NCI-H146 (cell line): ENCODE measurements at places on chromosomes 12 and 14.

- no peak for DNase-seq
These were observed 394.6 kb downstream of the AEBP2 start for GRCh38 chr12:19833775-19834501.

GRCh38 chr12:112341046-112341825, 41.0 kb downstream of the HECTD4 start:
- DNase-seq, result peak; percentile 47

DNA sequence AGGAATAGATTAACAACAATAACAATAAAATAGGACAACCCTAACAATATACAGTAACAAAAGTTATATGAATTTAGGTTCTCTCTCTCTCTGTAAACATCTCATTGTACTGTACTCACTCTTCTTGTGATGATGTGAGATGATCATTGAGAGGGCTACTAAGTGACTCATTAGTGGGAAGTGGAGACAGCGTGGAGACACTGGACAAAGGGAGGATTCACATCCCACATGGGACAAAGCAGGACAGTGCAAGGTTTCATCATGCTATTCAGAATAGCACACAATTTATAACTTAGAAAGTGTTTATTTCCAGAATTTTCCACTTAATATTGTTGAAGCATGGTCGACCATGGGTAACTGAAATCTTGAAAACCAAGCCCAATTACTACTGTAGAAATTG, 26.0 kb upstream of the SPATA7 start:
- no peak for DNase-seq

- DNase-seq, result no peak
These were observed 96.6 kb downstream of the WNK1 start for GRCh38 chr12:848882-849527.

GRCh38 chr14:100199240-100199860, 39.6 kb upstream of the YY1 start:
- DNase-seq, result no peak

GRCh38 chr12:61220337-61220736, 1039.9 kb upstream of the USP15 start:
- no peak for DNase-seq

DNA sequence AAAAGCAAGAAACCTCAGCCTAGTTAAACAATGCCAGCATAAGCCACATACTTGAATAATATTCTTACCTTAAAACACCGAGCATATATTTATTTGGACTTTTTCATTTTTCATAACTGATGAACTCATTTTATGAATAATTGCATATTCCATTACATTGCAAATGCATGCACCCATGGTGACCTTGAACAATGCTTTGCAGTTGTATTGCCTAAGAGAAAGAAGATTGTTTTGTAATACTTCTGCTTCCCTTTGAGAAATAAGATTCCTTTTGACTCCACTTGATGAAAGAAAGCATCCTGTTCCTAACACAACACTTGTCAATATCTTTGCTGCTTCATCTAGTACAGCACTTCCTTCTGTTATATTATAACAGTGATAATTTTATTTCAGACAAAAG, 1182.2 kb downstream of the FLRT2 start:
- no peak for DNase-seq

GRCh38 chr14:23306412-23307145, at the start of gene BCL2L2:
Gene BCL2L2 (plus strand): TSS chr14:23306833. CDS start chr14:23307768, 935 bp downstream.
- DNase-seq, result peak; percentile 93

DNA sequence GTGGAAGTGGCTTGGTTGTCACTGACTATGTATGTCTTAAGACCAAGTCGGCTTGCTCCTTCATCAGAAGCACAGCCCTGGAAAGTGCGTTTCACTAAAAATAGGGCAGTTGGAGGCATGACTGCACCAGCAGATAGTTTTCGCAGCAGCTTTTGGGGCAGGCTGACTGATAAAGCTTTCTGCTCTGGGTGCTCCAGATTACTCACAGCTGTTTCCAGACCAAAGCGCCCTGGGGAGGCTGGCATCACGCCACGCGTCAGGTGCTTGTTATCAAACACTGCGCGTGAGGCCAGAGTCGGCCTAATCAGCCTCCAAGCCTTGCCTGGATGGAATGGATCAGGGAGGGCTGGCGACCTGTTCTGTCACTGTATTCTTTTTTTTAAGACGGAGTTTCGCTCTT, 13.3 kb upstream of the LRRC10 start:
- DNase-seq, result peak; percentile 88

DNA sequence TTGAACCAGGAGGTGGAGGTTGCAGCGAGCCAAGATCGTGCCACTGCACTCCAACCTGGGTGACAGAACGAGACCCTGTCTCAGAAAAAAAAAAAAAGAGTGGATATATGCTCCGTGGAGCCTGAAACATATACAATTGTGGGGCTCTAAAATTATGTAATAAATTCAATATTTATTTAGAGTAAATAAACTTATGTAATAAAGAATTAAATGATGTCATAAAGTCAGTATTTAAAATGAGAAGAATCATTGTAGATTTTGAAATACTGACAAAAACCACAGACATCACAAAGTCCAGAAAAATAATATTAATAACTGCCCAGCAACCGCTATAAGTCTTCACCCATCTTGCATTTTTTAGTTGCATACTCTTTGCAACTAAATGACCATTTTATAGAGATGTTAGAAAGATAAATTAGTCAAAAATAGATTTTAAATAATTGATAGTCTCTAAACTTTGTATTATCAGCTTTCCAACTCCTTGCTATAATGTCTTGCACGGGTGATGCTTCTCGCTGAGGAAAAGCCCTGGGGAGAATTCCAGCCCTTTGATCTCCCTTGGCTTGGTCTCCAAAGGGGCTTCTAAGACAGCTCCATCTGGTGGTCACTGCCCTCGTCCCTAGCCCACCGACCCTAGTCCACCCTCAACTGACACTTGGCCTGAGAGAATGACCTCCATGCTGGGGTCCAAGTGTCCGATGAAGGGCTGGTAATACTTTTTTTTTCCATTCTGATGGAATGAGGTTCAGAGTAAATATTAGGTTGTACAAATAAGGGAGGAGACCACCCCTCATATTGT, 7.9 kb upstream of the TMBIM6 start:
- no peak for DNase-seq

DNA sequence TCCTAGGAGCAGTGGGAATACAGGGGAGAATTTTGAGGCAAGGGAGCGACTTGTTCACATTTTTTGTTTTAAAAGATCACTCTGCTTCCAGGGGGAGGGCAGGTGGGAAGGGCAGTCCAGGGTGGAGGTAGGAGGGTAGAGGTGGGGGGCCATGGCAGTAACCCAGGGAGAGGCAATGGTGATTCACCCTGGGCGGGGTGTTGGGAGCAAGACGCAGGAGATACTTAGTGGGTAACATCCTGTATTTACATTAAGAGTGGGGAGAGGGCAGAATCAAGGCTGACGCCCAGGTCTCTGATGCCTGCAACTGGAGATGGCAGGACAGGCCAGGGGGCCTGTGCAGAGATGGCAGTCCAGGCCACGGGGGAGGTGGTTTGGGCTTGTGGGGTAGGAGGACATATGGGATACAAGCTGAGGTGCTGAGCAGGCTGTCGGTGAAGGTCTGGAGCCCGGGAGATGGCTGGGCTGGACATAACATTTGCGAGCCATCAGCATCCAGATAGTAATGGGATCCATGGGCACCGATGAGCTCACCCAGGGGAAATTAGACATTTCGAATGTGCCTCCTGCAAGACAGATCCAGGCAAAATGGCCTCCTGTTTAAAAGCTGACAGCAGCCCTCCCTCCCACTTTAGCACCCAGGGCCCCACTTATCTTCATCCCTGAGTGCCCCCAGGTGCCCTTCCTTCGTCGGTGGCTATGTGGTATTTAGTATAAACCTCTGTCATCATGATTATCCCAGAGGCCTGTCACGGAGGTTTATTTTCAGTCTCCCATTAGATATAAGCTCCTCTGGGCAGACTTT, 9.3 kb downstream of the EML1 start:
- DNase-seq, result no peak

DNA sequence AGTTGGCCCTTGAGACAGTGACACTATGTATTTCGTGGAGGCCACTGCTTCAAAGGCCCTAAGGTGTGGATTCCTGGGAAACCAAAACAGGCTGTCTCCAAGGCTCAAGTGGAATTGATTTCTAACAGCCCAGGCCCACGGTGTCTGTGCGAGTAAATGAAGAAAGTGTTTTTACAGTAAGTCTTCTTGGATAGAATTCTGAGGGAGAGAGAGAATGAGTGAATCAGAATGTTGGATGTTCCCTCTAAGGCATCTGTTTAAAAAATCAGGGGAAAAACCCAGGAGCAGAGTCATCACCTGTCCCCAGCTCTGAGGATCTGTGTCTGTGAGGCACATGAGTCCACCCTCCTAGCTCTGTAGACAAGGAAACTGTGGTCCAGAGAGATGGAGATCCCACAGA, 22.3 kb upstream of the BDKRB1 start:
- DNase-seq, result no peak

DNA sequence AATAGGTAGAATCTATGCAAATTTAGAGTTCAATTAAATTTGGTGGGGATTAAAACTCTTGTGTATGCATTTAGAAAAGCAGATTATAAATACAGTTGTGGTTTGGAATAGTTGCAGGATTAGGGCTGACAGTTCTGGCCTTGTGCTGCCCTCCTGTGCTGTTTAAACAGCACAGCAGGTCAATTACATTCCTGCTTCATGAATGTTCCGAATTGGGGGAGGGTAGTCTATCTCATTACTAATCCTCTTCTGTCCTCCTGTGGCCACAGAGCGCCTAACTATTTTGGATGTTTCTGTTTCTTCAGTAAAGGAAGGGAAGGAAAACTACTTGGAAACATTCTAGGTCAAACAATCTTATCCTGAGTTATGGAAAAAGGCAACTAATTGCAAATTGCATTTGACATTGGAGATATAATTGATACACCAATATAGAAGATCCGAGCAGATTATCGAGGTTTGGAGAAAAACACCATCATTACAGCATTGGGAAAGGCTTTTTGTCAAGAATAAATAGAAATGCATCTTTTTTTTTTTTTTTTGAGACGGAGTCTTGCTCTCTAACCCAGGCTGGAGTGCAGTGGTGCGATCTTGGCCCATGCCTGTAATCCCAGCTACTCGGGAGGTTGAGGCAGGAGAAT, 8.7 kb upstream of the GPR19 start:
- DNase-seq, result peak; percentile 92

- no peak for DNase-seq
These were observed 237.6 kb downstream of the BCAT1 start for GRCh38 chr12:24711056-24712008.

- peak; percentile 78 for DNase-seq
These were observed 636 bp downstream of the DUSP6 start for GRCh38 chr12:89351489-89352241.

GRCh38 chr12:52579468-52580465, 6.1 kb upstream of the KRT74 start:
- DNase-seq, result no peak

- no peak for DNase-seq
These were observed 63.8 kb downstream of the RIN3 start for GRCh38 chr14:92577321-92577742.

- no peak for DNase-seq
These were observed 24.7 kb downstream of the CLMN start for GRCh38 chr14:95294834-95295599.

GRCh38 chr14:92907316-92907911, 15.5 kb upstream of the CHGA start:
- DNase-seq, result no peak

- no peak for DNase-seq
These were observed 117.2 kb upstream of the CCND2 start for GRCh38 chr12:4156317-4156716.

- DNase-seq, result peak; percentile 71
These were observed at the start of gene PLEKHH1 for GRCh38 chr14:67532998-67533753. Gene PLEKHH1 (plus strand): TSS chr14:67533290. CDS start chr14:67541868, 8,578 bp downstream.

- DNase-seq, result no peak
These were observed 334.3 kb upstream of the SYT1 start for GRCh38 chr12:78530100-78530765.

GRCh38 chr14:62736048-62737043, 308.9 kb downstream of the KCNH5 start:
- no peak for DNase-seq

DNA sequence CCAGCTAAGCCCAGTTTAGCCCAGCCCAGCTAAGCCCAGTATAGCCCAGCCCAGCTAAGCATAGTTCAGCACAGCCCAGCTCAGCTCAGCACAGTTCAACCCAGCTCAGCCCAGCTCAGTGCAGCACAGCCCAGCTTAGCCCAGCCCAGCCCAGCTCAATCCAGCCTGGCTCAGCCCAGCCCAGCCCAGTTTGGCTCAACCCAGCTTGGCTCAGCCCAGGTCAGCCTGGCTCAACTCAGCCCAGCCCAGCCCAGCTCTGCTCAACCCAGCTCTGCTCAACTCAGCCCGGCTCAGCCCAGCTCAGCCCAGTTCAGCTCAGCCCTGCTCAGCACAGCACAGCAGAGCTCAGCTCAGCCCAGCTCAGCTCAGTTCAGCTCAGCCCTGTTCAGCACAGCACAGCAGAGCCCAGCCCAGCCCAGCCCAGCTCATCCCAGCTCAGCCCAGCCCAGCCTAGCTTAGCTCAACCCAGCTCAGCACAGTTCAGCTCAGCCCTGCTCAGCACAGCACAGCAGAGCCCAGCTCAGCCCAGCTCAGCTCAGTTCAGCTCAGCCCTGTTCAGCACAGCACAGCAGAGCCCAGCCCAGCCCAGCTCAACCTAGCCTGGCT, 330.9 kb downstream of the TMEM121 start:
- DNase-seq, result no peak

DNA sequence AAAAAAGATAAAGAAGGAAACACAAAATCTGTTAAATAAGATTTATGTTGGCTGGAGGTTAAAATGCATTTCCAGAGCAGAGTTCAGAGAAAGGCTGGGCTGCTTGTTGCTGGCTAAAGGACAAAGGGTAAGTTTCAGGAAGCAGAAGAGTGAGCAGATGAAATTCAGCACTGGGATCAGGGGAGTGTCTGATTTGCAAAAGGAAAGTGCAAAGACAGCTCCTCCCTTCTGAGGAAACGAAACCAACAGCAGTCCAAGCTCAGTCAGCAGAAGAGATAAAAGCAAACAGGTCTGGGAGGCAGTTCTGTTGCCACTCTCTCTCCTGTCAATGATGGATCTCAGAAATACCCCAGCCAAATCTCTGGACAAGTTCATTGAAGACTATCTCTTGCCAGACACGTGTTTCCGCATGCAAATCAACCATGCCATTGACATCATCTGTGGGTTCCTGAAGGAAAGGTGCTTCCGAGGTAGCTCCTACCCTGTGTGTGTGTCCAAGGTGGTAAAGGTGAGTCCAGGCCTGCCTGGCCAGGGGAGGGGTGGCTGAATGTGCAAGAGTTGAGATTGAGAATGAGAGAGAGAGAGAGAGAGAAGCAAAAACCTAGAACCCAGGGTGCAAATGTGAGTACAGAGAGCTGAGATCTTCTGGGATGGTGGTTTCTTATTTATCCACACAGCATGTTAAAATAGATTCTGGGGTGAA, at the start of gene OAS1:
Gene OAS1 (plus strand): TSS at position 251 of the 703 bp plus-strand sequence. CDS start 78 bp downstream, at position 329.
- DNase-seq, result peak; percentile 41

DNA sequence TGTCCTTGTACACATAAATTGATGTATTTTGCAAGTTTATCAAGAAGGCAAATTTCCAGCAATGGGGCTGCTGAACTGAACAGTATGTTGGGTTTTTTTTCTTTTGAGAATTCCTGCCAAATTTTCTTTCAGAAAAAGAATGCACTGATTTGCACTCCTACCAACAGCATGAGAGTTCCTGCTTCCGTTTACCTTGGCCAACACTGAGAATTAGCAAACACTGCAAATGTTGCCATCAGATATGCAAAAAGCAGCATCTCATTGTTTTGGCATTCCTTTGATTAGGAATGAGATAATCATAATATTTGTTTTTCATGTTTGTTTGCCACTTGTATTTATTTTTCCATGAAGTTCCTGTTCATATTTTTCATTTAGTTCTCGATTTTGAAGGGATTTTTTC, 82.4 kb downstream of the RTN1 start:
- DNase-seq, result no peak
